Esophagus squamous epithelium (tissue), 5 donors: ENCODE measurements at places on chromosomes 12 and 14.

GRCh38 chr12:51270067-51270950 is at the start of gene SMAGP:
SMAGP (minus strand) TSS chr12:51270415; CDS start chr12:51269278, 1,137 bp downstream.
- no peak for DNase-seq

- no peak for DNase-seq
These were observed 89.9 kb upstream of the HSPB8 start for GRCh38 chr12:119088685-119089379.

DNA sequence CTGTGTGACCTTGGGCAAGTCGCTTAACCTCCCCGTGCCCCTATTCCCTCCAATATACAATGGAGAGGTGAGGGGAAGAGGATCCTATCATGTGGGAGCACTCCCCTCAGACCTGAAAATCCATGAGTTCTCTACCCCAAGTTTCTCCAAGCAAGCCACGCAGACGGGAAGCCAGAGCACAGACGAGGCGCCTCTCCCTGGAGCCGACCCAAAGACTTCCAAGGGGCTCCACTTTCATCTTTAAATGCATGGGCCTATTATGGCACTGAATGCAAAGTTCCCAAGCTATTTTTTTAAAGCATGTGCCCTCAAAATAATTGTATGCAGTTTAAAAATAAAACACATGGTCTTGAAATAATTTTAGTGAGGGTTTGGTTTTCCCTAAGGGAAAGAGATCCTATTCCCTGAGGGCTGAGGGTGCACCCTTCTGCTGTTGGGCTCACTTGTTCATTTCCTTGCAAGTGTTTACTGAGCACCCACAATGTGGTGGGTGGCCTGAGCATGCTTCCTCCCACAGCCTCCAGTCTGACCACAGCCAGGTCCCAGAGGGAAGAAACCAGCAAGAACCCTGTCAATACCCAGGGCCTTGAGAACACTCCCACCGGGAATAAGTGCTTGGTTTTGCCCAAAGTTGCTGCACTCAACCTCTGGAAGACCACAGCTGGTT is 14.6 kb downstream of the CMKLR1 start:
- DNase-seq: no peak

- no peak for DNase-seq
These were observed at the start of gene LTB4R for GRCh38 chr14:24310646-24311604. LTB4R (plus strand) TSS chr14:24311502; CDS start chr14:24315652, 4,150 bp downstream.

- DNase-seq: no peak
These were observed 27.4 kb downstream of the DTX1 start for GRCh38 chr12:113083863-113084435.

GRCh38 chr14:91145391-91146160 is 31.7 kb downstream of the DGLUCY start:
- DNase-seq: no peak

- DNase-seq: no peak
These were observed 6.1 kb downstream of the HOXC10 start for GRCh38 chr12:53991077-53991460.

- DNase-seq: no peak
These were observed 65.7 kb downstream of the MVK start for GRCh38 chr12:109639151-109639872.

DNA sequence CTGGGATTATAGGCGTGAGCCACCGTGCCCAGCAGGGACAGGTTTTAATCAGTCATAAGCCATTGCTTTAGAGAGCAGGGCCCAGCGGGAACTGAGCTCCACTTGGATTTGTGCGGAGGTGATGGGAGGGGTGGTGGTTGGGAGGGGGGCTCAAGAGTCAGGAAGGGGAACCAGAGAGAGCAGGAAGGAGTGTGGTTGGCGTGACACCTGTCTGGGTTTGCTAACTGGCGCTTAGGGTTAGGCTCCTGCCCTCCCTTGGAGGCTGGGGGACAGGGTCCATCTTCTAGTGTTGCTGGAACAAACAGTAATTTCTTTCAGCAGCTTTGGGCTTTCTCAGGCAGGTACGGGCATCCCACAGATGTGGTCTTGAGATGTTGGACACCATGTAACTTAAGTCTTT is 7.5 kb upstream of the ALDH2 start:
- DNase-seq: no peak

- DNase-seq: no peak
These were observed 56.1 kb downstream of the FIGNL2 start for GRCh38 chr12:51792417-51792816.

- DNase-seq: no peak
These were observed 149.2 kb downstream of the PHLDA1 start for GRCh38 chr12:75882421-75882820.

DNA sequence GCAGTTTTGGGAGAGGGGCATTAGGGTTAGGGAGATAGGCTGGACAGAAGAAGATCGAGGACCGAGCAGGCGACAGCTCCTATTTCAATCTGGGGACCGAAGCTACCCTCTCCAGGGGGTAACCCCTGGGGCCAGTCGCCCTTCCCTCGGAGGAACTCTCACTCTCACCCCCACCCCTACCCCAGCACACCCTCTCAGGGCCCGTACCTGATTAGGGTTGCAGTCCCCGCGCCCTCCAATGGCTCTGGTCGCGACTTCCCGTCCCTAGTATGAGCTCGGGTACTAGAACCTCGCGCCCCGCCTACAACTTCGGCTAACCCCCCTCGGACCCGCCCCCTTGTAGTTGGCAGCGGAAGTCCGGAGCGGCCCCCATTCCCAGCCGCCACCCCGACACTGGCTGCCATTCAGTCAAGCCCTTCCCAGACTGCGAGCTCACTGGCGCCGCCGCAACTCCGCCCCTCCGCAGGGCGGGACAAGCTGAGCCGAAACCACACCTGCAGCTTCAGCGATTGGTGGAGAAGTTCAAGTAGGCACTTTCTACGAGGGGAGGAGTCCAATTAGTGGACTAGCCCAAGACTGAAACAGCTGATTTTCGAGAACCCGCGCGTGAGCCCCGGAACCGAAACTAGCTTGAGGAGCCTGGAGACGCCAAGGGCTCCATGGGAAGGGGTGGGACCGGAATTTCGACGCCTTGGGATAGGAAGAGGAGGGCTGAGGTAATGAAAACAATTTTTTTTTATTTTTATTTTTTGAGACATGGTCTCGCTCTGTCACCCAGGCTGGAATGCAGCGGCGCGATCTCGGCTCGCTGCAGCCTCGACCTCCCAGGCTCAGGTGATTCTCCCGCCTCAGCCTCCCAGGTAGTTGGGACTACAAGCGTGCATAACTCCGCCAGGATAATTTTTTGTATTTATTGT is at the start of gene STAT2:
STAT2 (minus strand) TSS at position 257 of the 917 bp plus-strand sequence. CDS start 3,536 bp downstream, outside the sequence.
- peak; percentile 97 for DNase-seq

GRCh38 chr12:56190695-56191155 is 1.4 kb upstream of the SMARCC2 start:
- no peak for DNase-seq

DNA sequence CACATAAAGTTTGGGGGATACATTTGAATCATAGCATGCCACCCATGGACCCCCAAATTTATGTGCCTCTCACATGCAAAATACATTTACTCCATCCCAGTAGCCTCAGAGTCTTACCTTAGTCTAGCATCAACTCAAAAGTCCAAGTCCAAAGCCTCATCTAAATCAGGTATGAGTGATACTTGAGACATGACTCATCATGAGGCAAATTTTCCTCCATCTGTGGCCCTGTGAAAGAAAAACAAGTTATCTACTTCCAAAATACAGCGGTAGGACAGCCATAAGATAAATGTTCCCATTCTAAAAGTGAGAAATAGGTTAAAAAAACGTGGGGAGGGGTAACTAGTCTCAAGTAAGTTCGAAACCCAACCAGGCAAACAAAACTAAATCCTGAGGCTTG is 444.2 kb downstream of the SNAPC1 start:
- no peak for DNase-seq

DNA sequence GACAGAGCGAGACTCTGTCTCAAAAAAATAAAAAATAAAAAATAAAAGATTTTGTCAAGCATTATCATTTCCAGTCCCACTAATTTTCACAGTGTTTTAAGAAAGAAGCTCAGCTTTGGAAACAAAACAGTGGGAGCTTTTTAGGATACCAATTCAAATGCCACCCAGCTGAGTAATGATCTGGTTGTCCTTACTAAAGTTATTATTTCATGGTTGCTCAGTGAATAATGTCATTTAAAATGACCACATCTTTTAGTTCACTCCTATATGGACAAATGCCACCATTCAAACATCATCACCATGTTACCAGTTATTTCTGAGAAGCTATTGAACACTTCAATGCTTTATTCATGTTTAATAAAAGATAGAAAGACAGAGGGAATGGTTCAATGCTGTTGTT is 365.0 kb downstream of the CCER1 start:
- no peak for DNase-seq

DNA sequence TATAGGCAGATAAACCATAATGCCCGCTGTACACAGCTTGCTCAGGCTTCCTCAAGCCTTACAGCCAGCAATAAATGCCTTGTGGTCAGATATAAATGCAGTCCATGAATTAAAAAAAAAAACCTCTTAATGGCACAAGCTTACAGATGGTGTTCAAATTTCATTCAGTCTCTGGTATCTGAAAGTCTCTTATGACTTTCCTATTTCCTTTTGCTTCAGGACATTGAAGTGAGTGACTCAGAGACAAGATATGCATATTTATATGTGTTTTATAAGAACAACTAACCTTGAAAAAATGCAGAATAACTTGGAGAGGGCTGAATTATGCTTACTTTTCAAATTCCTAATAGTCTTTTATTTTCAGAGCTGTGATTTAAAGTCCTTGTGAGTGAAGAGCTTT is 426.9 kb upstream of the MIS18BP1 start:
- no peak for DNase-seq

DNA sequence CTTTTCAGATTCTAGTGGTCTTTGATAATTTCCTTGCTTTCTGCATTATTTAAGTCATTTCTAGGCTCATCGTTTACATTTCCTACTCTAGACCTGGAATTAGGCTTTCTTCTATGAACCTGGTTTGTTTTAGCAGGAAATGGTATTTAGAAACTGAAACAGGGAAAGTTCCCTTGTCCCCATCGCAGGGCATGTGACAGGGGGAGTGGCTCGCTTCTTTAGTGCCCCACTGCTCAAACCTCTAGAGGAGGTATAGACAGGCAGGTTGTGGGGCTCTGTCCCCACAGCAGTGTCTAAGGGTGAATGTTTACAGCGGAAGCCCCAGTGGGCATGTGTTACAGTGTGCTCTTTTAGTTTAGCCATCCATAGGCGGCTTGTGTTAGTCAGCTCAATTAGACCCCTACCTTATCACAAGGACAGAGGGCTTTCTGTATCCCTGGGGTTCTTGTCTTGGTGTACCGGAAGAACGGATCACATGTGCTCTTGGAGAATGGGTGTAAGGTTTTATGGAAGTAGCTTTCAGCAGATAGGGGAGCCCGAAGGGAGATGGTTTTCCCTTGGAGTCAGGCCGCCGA is 25.0 kb downstream of the IFT81 start:
- no peak for DNase-seq

GRCh38 chr14:27315947-27316346 is 718.1 kb upstream of the NOVA1 start:
- no peak for DNase-seq

- no peak for DNase-seq
These were observed 18.5 kb downstream of the KRT7 start for GRCh38 chr12:52251367-52252051.

DNA sequence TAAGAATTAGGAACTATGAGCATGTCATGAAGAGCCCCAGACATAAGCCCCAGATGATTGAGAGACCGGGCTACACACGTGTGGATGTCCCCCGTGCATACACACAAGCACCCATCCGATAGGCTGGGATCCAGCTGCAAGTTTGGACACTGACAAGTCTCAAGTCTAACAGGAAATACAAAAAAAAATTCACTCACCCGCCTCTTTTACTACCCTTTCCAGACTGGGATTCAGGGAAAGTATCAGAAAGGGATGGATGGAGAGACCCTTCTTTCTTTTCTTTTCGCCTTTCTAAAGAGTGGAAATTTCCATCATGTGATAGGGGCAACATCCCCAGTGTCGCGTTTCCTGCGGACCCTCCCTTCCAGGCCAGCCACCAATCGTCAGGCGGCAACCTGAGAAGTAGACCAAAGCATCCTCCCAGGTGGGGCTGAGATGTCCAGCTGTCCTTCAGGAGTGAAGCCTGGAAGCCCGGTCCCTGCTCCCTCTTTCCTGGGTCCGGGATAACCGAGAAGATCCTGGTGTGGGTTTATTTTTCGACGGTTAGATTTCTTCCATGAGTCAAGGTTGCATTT is 6.4 kb upstream of the SLC38A4 start:
- no peak for DNase-seq

- no peak for DNase-seq
These were observed 89.2 kb downstream of the CFAP54 start for GRCh38 chr12:96578526-96579125.

GRCh38 chr12:31647086-31647491 is 12.4 kb upstream of the ETFBKMT start:
- DNase-seq: no peak

DNA sequence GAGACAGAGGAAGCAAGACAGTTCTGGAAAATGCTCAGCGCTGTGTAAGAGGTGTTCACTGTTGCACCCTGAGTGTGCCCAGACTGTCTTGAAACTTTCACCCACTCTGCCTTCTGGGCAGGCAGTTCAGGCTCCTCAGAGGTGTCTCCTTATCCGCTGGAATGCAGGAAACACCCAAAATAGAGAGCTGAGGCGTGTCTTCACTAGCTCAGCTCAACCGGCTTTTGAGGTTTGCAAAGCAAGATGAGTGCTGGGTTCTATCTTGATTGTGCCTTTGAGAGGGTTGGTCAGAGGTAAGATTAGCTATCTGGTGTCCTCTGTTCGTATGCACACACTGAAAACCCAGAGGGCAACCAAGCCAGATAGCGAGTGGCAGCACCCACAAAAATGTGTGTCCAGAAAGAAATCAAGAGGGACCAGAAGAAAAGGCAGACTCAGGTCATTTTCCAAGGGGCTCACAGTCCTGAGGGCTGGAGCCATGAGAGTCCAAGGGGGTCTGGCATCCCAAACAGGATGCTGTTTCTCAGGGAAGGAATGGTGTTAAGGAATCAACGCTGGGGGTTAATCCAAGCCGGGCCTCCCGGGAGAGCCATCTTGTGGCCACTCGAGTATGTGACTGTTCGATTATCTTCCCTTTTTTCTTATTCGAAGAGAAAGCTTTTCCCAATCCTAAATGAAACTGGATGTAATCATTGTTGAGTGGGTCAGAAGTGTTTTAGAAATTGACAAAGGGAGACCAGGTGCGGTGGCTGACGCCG is 47.1 kb downstream of the TBX3 start:
- DNase-seq: no peak

- DNase-seq: no peak
These were observed 6.7 kb downstream of the CDKN1B start for GRCh38 chr12:12723681-12724420.

DNA sequence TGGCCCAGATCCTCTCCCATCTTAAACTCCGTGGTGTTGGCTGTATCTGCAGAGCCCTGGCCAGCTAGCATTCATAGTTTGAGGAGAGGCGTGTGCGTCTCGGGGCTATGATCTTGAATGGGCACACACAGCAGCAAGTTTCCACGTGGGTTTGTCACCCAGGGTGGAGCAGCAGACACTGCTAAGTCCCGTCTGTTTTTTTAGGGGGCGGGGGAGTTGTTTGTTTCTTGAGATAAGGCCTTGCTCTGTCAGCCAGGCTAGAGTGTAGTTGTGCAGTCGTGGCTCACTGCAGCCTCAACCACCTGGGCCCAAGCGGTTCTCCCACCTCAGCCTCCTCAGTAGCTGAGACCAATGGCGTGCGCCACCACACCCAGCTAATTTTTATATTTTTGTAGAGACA is 20.1 kb upstream of the TEX22 start:
- no peak for DNase-seq
